ENCODE measurements at places on chromosomes 16 and 17.

- no peak for DNase-seq
Measured at GRCh38 chr17:28878981-28879380, 18.6 kb downstream of the FLOT2 start.

GRCh38 chr17:17904166-17905035 lies 67.6 kb upstream of the SREBF1 start:
- DNase-seq, result no peak

DNA sequence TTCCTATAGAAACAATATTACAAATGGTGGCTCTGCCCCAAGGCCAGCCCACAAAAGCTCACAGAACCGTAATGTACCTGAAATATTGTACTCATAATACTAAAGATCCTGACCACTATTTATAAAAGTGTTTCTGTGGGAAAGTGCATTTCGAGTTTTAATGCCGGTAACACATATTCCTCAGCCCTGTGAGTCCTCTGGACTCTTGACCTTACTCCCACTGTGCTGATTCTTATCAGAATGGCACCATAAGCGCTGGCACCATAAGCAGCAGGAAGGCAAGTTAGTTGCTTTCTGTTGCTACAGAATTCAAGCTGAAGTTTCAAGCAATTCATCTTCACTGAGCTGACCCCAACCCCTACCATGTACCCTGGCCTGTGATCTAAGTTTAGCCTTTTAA lies 36.4 kb upstream of the MED13 start:
- DNase-seq, result no peak

DNA sequence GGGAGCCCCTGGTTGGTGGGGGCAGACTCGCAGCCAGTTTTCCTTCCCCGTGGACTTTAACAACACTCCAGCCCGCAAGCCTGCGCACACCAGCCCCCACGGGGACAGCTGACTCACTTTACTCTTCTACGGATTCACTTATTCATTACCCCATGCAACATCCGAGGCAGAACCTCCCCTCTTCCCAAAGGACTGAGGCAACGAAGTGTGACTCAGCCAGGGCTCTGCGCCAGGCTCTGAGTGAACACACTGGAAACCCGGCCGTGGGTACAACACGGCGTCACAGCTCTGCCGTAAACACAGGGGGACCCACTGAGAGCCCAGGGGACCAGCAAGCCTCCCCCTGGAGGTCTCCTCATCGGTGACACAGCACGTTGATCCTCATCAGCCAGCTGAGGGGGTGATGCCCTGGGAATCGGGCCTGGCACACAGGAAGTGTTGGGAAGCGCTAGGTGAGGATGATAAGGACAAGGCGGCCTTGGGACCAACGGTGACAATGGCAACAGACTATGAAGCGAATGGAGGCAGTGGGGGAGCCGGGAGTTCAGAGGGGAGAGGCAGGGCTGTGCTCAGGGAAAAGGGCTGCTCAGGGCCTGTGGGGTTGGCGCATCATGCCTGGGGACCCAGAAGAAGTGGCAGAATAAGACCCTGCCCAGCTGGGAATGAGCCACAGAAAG lies 14.6 kb downstream of the COTL1 start:
- peak; percentile 72 for DNase-seq

- peak; percentile 42 for DNase-seq
Measured at GRCh38 chr17:30290696-30291542, 825 bp downstream of the BLMH start.

- DNase-seq, result no peak
Measured at GRCh38 chr17:31293581-31293980, 3.5 kb downstream of the OMG start.

DNA sequence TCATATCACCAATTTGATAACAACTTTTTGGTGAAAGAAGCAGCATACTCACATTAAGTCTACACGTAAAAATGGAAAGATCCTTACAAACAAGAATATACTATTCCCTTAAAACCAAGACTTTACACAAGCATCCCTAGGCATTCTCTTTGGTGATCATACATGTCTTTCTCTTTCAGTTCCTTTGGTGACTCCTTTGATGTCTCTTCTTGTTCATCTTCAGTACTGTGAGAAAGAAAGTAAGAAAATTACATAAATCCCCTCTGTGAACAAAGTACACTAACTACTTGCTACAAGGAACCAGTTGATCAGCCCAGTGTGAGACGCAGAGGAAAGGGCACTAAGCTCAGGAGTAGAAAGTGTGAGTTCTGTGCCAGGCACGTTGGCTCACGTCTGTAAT lies 59.6 kb upstream of the MTMR4 start:
- no peak for DNase-seq

DNA sequence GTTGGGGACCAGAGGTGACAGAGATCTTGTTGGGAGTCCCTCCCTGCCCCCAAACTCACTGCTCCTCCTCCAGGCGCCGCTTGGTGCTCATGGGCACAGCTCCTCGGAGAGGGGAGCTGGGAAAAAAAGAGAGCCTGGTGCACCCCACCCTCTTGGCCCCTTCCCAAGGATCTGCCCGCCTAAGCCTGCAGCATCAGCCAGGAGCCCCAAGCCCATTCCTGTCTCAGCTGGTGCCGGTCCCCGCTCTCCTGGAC lies 400 bp downstream of the HCFC1R1 start:
- no peak for DNase-seq

DNA sequence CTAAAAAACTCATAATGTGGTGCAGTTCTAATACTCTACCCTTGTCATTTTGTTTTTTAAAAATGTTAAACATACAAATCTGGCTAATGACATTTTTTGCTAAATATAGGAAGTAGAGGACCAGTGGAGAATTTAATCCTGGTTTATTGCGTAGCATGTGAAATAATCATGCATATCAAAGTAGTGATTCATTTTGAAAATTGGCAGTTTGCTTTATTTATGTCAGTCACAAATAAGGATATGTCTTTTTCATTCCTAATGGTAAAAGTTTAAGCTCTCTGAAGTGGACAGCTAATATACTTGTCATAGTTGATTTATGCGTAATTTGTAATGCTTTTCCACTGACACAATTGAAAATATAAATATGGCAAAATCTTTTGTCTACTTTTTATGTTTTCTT lies 224.2 kb downstream of the BCAS3 start:
- no peak for DNase-seq

- DNase-seq, result no peak
Measured at GRCh38 chr17:27807567-27808470, 7.5 kb upstream of the NOS2 start.

GRCh38 chr17:72913142-72913682 lies 179.3 kb downstream of the SLC39A11 start:
- no peak for DNase-seq

- no peak for DNase-seq
Measured at GRCh38 chr17:17682737-17683680, 1.8 kb downstream of the RAI1 start.

GRCh38 chr17:8927395-8927794 lies 38.1 kb downstream of the PIK3R5 start:
- no peak for DNase-seq

GRCh38 chr16:20968765-20969164 lies 68.2 kb downstream of the LYRM1 start:
- no peak for DNase-seq

DNA sequence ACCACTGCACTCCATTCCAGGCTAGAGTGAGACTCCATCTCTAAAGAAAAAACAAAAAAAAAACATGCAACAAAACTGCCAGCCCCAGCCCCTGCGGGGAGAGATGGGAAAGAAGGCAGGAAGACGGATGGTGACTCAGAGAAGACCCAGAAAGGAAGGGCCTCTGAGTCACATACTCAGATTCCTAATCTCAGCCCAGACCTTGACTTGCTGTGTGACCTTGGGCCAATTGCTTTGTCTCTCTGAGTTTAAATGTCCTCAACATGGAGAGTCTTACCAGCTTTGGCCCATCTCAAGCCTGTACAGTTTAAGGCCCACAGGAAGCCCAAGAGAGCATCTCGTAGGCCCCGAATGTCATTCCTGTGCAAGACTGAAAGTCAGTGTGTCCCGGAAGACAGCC lies 86.5 kb upstream of the LHX1 start:
- DNase-seq, result no peak

GRCh38 chr17:74134991-74135390 lies 68.5 kb upstream of the RPL38 start:
- DNase-seq, result no peak

DNA sequence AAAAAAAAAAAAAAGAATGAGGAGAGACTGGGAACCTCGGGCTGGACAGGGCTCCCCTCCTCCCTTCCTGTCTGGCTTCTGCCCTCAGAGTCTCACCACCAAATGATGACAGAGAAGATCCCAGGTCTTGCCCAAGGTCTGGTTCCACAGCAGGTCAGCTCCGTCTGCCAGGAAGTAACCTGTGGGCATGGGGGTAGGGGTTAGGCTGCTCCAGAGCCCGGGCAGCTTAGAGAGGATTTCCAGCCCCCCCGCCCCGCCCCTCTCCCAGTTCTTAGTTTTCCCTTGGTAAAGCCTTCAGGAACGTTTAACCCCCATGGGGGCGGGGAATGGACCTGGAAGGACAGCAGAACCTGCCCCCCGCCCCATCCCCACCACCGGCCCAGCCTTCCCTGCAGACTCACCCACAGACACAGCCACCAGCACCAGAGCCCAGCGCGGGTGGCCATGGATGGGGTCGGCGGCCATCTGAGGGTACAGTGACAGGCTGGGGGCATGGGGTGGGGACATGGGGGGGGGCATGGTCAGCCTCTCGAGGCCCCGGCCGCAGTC lies 700 bp downstream of the TLCD2 start:
- DNase-seq, result peak; percentile 55

DNA sequence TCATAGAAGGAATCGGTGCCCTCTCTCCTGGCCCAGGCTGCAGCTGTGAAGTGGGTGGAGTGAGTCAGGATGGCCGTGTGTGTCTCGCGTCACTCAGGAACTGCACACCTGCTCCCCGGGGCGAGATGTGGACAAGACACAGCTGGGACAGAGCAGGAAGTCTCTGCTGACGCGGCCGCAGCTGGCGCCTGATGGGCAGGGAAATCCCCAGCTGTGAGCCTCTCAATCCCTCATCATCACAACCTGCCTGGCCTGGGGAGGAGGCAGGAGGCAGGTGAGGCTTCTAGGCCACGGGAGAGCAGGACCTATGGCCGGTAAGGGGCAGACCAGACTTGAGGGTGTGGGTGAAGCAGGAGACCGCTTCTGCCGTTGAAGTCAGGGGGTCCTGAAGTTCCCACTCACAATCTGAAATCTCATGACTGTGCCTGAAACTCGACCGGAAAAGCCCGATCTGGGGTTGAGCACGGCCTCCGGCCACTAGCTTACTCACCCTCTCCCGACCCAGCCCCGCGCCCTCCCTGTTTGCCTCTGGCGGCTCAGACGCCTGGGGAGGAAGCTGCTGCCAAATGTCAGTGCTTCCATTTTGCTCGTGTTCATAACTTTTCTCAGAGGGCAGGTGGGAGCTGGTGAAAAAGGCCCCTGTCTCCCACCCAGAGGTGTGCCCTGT lies 1.1 kb upstream of the TRPV3 start:
- no peak for DNase-seq

GRCh38 chr17:18910881-18911280 lies 41.1 kb upstream of the SLC5A10 start:
- DNase-seq, result no peak

GRCh38 chr17:64193561-64193960 lies 63.6 kb upstream of the ERN1 start:
- no peak for DNase-seq

DNA sequence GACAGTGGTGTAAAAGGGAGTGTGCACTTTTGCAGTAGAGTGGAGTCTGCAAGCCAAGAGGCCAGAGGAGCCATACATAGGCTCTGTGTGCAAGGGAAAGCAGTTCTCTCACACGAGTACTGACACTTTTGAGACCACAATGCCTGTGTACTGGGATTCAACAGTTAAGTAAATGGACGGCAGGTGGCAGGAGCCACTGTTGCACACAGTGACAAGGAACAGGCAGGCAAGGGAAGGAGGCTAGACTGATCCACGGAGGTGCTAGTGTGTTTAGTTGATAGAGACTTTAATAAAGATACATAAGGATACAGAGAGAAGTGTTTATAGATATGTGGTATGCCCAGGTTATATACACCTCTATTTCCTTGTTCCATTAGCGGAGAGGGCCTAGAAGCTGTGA lies 67.0 kb downstream of the MPRIP start:
- no peak for DNase-seq

DNA sequence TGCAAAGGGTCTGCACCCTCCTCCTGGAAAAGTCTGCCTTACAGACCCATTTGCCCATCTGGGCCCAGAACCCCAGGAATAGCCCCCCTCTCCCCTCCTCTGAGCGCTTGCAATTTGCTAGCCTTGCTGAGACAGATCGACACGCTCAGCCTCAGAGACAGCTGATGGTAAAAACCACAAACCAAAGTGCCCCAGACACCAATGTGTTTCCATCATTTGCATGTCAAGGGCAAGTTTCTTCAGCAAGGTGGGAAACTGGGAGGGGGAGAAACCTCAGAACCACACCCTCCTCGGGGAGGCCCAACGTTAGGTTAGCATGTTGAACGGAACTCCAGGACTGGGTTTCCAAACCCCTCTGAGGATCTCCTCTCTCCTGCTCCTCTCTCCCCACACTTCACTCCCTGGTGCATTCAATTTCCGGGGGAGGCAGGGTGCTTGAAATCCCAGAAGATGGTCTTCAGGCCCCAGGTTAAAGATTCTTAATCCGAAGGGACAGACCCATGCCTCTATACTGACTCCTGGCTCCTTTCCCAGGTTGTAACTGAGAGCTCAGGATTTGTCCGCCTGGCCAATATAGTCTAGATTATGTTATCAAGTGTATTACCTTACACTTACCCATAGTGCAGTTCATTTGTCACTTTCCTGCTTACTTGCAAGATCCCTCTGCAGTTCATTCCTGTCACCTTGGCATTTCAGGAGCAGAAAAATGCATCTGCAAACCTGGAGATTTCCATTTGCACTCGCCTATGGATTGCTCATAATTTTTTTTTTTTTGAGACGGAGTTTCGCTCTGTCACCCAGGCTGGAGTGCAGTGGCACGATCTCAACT lies 1.3 kb upstream of the CUEDC1 start:
- DNase-seq, result peak; percentile 46

DNA sequence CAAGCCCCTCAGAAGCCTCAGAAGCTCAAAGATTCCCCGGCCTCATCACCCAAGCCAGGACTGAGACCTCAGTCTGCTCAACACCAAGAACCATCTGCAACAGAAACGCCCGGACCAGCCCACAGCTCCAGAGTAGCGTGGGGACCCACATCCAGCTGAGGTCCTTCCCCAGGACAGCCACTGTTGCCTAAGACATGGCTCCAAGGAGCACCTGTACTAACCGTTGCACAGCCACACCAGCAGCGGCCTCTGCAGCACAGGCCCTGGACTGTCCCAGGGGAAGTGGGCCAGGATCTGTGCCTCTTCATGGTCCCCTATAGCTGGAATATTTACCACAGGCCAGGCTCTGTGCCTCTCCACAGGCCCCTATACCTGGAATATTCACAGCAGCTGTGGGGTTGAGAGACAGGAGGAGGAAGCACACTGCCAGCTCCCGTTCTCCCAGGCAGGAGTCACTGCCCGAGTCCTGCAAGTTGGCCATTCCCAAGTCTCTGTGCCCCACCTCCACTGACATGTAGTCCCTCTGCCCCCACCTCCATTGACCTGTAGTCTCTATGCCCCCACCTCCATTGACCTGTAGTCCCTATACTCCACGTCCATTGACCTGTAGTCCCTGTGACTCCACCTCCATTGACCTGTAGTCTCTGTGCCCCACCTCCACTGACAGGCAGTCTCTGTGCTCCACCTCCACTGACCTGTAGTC lies 38.5 kb downstream of the RPH3AL start:
- DNase-seq, result no peak

- DNase-seq, result no peak
Measured at GRCh38 chr17:79627184-79627765, 16.4 kb upstream of the RBFOX3 start.

GRCh38 chr16:56334761-56335160 lies 90.6 kb downstream of the AMFR start:
- DNase-seq, result no peak
